Kidney epithelial cell (primary cell): ENCODE measurements at places on chromosomes 6 and 20.

DNA sequence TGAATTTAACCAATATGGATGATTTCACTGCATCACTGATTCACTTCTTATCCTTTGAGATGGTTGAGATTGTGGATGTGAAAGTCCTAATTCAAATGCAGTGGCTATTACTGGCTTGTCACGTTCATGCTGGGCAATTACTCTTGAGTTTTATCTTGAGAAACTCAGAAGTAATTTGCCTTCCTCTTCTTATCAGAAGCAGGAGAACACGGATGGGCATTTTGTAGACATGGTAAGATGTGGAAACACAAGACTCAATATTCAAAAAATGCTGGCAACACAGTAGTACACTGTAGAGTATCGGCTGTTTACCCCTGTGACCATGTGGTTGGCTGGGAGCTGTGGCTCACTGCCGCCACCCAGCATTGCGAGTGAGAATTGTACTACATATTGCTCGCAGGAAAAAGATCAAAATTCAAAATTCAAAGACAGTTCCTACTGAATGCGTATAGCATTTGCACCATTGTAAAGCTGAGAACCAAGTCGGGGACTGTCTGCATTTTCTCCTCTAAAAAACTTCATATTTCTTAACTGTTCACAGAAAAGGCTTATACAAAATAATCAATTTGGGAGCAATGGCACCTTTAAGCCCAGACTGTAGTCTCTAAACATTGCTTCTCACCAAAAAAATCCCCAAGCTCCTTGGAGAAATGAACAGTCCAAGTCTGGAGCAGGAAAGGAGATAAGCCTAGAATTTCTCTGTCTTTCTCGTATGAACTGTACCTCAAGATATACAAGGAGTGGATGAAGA lies 61.9 kb upstream of the ELOVL5 start:
- no peak for DNase-seq

DNA sequence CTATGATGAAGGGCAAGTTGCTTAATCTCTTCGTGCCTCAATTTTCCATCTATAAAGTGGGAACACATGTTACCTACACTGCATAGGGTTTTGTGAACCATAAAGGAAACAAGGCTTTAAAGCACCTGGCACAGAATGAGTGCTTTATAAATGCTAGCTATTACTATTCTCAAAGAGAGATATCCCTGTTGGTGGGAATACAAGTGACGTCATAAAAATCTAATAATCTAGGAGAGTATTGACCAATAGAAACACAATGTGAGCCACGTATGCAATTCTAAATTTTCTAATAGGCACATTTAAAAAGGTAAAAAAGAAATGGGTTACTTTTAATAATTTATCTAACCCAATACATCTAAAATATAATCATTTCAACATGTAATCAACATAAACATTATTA lies 316.4 kb downstream of the PTPRT start:
- DNase-seq, result no peak

GRCh38 chr6:107740496-107741190 lies 83.5 kb downstream of the SCML4 start:
- DNase-seq, result no peak

DNA sequence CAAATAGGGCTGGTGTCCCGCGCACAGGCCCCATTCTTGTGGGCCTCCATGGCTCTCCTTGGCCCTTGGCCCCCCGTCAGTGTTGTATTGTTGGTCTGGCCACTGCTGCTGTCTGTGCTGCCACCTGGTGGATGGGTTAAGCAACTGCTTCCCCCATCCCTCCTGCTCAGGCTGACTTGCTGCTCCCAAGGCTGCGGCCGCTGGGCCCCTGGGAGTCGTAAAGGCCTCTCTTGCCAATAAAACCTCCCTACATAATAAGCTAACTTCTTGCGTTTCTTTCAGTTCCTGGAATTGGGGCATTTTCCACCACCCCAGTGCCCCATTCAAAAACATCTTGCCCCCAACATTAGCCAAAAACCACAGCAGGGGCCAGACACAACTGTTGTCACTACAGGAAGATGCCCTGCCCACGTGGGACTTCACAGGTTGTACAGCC lies 27.1 kb downstream of the CD83 start:
- DNase-seq, result no peak
